Activated T-cell treated with anti-CD3 and anti-CD28 coated beads for 48 hours (primary cell): ENCODE measurements at places on chromosomes 11 and 22.

DNA sequence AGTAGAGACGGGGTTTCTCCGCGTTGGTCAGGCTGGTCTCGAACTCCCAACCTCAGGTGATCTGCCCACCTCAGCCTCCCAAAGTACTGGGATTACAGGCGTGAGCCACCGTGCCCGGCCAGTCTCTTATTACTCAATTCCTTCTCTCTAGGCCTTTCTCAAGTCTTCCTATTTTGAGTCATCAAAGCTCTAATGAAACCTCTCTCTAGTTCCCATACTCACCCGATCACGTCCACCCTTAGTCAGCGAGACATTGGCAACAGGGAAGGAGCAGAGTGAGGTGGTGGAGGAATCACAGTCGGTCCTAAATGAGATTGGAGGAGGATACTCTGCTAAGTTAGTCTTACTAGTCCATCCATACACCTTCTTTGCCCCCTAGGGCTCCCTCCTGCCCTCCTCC, 5.0 kb downstream of the BSCL2 start:
- no peak for DNase-seq

DNA sequence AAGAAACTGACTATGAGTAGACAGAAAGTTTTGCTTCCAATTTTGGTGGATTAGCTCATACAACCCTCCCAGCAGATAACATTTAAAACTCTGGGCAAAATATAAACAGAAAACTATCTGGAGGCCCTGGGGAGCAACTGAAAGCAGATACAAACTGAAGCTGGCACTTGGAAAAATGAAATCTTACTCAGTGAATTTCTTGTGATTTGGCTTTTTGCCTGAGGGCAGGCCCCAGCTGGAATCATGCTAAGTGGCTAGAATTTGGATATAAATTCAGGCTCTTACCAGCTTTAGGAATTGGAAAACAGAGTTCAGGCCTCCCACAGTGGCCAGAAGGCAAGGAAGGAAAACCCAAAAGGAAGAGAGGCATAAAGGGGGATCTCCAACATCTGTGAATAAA, 85.8 kb downstream of the EFCAB6 start:
- no peak for DNase-seq

GRCh38 chr11:68621826-68622225, 62.5 kb upstream of the GAL start:
- no peak for DNase-seq

- DNase-seq: no peak
Observed at GRCh38 chr11:126122863-126123262, 60.2 kb upstream of the CDON start.

GRCh38 chr11:26651916-26652315, 69.9 kb downstream of the SLC5A12 start:
- DNase-seq: no peak

DNA sequence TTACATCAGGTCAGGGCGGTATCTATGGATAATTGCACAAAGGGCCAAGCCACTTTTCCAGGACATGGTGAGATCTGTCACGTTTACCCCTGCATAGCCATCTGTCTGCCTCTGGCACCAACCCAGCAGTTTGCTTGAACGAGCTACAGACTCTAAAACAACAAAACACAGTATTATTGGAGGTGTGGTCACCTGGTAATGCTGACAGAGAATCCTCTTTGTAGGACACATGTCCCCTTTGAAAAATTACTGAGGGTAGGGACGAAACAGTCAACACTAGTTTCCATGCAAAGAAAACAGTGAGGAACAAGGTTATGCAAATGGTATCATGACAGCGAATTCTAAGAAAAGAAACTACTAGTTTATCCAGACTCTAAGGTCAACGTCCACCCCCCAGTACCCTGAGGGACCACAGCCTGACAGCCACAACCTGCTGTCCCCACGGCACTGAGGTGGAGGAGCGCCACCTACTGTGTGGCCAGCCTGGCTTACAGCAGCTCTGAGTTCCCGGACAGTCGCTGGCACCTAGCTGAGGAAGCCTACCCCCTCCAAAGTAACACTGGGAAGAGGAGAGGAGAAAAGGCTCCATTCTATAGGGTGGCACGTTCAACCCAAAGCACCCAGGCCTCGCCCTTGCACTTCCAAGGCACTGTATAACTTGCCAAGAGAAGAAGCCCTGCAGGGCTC, 117.4 kb upstream of the BID start:
- no peak for DNase-seq

DNA sequence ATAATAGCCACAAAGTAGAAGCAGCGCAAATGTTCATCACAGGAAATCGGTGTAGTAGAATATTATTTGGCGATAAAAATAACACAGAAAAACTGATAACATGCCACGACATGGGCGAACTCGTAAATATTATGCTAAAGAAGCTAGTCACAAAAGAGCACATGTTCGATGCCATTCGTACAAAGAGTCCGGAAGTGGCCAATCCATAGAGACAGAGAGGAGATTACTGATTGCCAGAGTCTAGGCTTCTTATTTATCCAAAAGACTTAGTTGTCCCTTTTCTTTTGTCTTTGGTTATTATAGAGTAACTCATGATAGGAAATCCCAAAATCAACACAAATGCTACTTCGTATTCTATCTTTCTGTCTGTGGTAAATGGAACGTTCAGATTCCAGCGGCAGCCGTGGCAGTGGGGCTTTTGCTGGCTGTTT, 56.5 kb downstream of the MED15 start:
- DNase-seq: no peak

DNA sequence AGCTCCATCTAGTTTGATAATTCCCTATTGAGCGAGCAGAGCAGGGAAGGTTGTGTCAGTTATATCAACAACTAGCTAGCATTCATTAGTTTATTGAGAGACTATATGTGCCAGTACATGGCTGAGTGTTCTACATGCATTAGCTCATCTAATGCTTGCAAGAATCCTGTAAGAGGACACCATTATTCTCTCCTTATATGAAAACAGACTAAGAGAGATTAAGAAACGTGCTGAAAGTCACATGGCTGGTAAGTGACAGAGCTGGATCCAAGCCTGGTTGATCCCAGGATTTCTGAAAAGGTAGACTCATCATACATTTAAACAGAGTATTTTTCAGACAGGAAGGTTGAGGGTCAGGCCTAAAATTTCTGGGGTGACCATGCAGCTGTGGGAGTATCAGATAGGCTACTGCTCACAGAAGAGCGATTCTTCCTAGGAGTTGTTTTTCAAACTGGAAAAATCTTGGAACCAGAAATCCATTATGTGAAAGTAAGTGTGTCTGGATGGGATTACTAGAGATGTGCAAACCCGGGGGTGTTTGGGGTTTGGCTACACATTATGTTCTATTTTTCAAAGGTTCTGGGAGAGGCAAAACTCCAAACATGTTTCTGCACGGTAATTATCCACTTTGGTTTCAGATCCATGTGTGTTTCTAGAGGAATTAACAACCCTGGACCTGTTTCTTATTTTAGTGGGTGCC, 213.3 kb downstream of the FAM76B start:
- no peak for DNase-seq

DNA sequence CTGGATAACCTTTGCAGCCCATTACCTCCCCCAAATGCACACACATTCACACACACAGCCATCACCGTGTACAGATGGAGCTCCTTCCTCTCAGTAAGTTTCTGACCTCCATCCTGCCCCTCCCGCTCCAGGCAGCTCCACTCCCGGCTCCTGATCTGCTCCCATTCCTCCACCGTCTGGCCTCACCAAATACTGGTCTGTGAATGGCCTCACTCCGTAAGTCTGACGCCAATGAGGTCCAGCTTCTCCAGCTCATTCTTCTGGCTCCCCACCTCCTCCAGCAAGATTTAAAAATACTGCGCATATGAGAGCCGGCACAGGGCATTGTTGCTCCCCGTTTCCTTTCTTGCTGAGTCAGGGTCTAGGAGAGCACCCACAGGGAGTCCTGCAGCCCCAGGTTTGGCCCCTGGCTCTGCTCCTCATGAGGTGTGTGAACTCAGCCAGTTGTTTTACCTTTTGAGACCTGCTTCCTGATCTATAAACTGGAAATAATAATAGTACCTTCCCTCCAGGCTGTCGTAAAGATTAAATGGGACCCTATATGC, 14.0 kb upstream of the TUB start:
- no peak for DNase-seq

DNA sequence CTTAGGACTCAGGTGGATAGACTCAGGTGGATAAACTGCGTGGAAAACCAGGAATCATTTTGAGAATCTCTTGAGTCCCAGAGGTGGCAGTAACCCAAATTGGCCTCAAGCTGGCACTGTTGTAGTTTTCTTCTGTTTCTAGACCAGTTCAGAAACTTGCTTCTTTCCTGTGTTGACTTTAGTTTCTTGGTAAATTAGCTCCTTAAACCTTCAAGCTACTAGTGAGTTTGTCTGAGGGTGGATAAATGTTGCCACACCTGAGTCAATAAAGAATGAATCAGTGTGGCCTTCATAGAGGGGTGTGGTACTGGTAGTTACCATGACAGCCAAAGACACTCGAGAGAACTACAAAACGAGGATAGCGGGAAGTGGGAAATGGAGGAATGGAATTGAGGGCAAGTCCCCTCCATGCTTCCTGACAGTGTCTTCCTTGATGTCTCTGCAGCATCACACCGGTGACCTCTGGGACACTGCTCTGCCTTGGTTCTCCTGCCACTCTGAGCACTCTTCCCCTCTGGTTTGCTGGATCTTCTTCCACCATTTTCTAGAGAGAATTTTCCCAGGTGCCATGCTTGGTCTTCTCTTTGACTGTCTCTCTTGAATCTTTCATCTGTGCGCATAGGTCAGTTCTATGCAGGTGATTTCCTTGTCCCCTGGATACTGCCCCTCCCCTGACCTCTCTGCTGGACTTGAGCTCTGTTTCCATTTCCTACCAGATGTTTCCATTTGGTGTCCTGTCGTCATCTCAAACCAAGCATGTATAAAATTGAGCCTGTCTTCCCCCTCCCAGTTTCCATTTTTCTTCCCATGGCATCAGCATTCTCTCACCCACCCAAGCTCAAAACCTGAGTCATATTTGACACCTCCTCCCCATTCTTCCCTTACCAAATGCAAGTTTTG, 7.2 kb downstream of the POLD4 start:
- DNase-seq: no peak

GRCh38 chr11:1307163-1307870, 2.1 kb downstream of the TOLLIP start:
- no peak for DNase-seq

- no peak for DNase-seq
Observed at GRCh38 chr11:92819830-92820229, 149.6 kb upstream of the MTNR1B start.

DNA sequence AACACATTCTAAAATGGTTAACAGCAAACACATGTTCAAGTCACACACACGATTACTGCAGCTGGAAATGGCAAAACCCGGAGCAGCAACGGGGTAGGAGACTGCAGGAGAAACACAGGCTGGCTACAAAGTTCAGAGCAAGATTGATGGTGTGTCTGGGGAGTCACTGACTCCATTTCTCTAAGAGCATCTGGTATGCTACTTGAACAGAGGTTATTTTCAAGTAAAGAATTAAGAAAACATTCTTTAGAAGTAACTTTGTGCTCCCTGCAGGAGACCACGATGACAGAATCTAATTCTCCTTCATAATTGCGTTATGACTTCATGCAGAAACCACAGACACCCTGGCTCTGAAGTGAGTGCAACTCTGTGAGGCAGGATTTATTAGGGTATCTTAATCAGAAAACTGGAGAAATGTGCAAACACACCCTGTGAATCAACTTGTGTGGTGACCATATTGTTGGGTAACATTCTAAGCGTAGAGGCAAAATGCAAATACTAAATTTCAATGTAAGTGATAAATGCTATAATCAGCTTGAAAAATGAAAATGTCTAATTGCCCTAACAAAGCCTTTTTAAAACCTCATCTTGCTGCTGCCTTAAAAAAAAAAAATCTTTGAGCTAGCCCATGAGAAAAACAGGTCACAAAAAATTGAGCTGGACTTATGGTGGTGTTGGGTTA, 303.0 kb downstream of the CADM1 start:
- DNase-seq: no peak
